Left ventricle myocardium superior (tissue), 1 donor: ENCODE measurements at places on chromosomes 6 and 20.

GRCh38 chr20:15179381-15179780, 842.0 kb upstream of the FLRT3 start:
- DNase-seq: peak; percentile 44

DNA sequence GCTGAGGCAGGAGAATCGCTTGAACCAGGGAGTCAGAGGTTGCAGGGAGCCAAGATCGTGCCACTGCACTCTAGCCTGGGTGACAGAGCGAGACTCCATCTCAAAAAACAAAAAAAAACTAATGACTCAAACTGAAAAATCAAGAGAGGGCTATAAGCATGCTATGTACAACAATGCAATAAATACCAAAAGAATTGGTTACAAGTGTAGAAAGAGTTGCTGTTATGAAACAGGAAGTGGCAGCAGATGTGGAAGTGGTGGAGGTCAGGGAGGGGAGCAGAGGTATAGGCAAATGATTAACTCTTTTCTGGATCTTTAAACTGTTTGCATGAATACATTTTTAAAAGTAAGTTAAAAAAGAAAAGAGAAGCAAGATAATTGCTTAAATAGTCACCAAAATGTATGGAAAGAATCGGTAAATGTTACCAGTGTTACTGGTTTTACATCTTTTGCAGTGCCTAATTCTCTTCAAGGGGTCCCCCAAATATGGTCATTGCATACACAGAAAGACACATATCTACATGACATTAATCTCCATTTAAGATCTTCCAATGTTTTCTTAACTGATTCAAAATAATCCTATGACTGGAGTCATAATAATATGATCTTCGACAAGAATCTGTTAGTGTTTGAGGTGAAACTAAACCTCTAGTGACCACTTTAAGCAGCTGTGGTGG, 15.0 kb downstream of the CALHM6 start:
- no peak for DNase-seq

DNA sequence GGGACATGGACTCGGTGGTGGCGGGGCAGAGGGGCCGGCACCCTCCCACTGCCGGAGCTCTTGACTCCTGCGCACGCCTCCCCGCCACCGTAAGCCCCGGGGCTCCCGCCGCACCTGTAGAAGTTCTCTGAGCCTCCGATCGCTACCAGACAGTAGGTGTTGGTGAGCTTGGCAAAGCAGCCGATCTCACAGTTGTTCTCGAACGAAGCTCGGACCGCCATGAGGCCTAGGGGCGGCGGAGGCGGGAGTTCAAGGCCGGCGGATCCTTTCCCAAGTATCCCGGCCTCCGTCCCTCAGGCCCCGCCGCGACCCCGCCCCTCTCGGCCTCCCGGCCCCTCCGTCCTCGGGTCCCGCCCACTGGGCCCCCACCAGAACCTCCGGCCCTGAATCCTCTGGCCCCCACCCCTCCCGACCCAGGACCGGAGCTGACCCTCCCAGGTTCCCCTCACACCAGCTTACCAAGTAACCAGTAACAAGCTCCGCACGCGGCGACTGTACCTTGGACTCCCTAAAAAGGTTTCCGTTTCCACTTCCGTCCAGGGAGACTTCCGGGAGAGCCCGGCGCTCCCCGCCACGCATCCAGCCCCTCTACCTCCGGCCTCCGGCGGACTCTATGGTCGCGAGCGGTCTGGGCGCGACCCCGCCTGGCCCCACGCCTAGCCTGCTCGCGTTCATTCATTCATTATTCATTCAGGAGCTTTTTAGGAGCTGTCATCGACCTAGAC, at the start of gene EIF6:
Gene EIF6 (minus strand): TSS at position 506 of the 725 bp plus-strand sequence. CDS start 285 bp downstream, at position 221.
- DNase-seq: peak; percentile 88

GRCh38 chr6:63573899-63574553, 1.7 kb downstream of the LOC128125822 start:
- DNase-seq: no peak

GRCh38 chr6:36666826-36667591, 11.5 kb upstream of the CDKN1A start:
- peak; percentile 84 for DNase-seq

DNA sequence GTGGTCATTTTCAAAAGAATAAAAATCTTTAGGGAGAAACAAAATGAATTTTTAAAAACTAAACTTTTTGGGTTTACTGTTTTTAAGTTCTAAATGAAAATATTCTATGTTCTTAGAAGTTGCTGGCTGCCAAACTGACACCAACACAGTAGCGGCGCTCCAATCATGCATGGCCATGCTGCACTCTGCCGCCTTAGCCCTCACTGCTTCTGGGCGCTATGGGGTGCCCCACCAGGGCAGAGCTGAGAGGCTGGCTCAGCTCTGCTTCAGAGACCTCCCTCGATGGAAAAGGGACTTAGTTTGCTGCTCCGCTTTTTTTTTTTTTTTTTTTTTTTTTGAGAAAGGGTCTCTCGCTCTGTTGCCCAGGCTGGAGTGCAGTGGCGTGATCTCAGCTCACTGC, 20.9 kb downstream of the EZR start:
- DNase-seq: no peak

DNA sequence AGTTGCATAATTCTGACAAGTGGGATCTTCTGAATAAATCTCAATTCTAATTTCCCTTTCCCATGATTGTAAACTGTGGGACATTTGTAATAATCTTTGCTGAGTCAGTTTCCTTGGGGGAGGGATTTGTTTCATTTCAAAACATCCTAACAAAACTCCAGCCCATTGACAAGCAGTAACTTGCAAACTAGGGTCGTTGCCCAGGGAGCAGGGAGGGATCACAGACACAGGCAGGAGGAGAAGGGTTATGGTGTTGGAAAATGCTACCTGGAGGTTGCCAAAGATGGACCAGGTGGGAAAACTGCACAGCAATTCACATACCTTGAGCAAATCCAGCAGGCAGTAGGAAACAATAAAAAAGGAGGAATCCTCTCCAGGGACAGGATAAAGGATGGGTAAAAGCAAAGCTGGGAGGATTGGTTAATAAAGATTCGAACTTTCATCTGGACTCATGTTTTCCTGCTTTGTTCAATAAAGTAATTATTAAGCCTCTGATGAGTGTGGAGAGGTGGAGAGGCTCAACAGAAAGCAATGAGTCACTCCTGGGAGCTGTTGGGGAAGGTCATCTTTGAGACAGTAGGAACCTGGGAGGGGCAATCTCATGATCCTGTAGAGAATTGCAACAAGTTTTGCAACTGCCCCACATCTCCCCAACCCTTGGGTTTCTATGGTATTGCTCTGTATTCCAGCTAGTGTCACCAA, 87.3 kb upstream of the AKIRIN2 start:
- DNase-seq: no peak

- no peak for DNase-seq
Observed at GRCh38 chr6:143901885-143902750, 37.8 kb downstream of the ZC2HC1B start.

- no peak for DNase-seq
Observed at GRCh38 chr6:41200901-41201763, at the start of gene TREML2. Gene TREML2 (minus strand): TSS chr6:41201149. CDS start chr6:41201008, 141 bp downstream.

DNA sequence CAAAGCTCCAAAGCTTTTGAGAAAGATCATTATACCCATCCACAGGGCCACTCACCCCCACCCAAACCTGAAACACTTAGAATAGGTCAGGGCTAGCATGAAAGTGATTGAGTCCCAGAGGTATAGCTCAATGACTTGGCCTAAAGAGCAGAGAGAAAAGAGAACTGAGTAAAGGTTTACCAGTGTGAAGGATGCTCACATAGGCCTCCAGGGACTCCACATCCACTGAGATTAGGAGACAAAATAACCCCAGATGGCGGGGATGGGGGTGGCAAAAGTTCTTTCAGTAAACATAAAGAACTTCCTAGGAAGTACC, 12.2 kb downstream of the SAYSD1 start:
- no peak for DNase-seq

DNA sequence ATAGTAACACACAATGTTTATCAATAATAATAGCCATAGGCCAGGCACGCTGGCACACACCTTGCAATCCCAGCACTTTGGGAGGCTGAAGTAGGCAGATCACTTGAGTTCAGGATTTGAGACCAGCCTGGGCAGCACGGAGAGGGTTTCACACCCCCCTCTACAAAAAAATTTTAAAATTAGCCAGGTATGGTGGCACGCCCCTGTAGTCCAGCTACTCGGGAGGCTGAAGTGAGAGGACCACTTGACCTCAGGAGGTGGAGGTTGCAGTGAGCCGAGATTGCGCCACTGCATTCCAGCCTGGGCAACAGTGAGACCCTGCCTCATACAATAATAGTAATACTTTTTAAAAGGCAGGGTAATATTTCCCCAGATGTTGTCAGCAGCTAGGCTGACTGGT, 7.9 kb upstream of the MAPRE1 start:
- no peak for DNase-seq

DNA sequence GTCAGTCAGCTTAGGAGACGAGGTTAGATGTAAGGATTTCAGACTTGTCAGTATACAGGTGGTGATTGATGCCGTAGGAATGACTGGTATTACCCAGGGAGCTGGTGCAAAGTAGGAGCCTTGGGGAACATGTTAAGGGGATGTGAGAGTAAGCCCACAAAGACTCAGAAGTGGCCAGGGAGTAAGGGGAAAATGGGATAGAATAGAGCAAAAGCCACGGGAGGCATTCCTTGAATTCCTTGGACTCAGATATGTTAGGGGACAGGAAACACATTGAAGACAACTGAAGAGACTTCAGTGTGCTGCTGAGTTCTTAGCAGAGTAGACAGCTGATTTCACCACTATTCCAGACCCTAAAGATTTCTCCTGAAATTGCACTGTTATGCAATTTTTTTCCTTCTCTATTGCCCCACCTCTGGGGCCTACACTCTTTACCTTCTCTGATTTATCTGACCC, 1.2 kb upstream of the ACAT2 start:
- DNase-seq: no peak

GRCh38 chr6:90088009-90088408, 193.7 kb downstream of the GJA10 start:
- no peak for DNase-seq

GRCh38 chr6:36297511-36297910, 27.7 kb downstream of the PNPLA1 start:
- no peak for DNase-seq

- no peak for DNase-seq
Observed at GRCh38 chr20:50277064-50277415, 86.4 kb downstream of the CEBPB start.

- peak; percentile 77 for DNase-seq
Observed at GRCh38 chr6:164151161-164152120, 736.9 kb downstream of the QKI start.

- DNase-seq: no peak
Observed at GRCh38 chr6:10960171-10960570, 73.3 kb downstream of the SYCP2L start.

DNA sequence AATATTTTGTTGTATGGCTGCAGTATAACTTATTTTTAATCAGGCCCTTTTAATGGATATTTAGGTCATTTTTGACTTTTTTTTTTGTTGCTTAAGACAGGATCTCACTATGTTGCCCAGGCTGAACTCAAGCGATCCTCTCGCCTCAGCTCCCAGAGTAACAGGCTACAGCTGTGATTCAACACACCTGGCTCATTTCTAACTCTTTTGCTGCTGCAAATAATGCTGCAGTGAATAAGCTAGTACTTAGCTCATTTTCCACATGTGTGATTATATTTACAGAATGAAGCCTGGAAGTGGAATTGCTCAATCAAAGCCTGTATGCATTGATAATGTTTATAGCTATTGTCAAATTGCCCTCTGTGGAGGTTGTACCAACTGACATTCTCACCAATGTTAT, 1.1 kb downstream of the GTSF1L start:
- no peak for DNase-seq

DNA sequence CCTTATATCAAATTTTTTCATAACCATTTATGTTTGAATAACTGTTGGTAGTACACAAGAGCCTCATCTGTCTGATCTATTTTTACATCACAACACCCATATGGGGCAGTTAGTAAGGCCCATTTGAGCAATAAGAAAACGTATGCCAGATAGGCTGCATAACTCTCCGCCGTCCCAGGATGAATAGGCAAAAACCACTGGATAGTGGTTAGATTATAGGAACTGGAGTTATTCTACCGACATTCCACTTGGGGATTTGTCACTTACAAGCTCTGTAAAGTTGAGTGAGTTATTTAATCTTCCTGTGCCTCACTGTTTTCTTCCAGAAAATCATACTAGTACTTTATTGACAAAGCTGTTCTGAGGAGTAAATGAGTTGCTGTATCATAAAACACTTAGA, 881.9 kb downstream of the QKI start:
- DNase-seq: no peak

GRCh38 chr20:31890646-31891045, 20.2 kb downstream of the TTLL9 start:
- no peak for DNase-seq

- no peak for DNase-seq
Observed at GRCh38 chr6:55568808-55569439, 10.1 kb downstream of the HMGCLL1 start.

- no peak for DNase-seq
Observed at GRCh38 chr6:10403385-10404106, 11.3 kb downstream of the TFAP2A start.

GRCh38 chr20:22909436-22909835, 125.7 kb upstream of the SSTR4 start:
- no peak for DNase-seq

DNA sequence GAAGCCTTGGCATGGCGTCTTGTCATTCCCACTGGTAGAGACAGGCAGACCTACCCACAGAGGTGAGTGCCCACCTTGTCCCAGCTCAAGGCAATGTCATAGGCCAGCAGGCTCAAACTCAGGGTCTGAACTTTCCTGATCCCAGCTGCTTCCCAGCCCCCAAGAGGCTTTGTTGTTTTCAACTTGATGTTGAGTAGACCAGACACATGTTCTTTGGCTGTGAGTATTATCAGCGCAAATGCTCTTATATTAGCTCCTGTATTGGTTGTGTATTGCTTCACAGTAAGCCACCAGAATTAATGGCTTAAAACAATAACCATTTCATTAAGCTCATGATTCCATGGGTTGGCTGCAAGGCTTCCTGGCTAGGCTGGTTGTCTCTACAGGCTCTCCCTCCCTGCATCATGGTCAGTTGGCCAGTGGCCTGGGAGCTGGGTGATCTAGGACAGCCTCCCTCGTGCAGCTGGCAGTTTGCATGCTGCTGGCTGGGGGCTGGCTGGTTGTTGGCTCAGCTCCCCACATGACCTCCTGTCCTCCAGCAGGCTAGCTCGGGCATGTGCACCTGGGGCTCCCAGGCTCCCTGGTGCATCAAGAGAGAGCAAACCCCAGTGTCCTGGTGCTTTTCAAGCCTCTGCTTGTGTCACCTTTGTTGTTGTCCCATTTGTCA, 21.6 kb downstream of the TOX2 start:
- no peak for DNase-seq

DNA sequence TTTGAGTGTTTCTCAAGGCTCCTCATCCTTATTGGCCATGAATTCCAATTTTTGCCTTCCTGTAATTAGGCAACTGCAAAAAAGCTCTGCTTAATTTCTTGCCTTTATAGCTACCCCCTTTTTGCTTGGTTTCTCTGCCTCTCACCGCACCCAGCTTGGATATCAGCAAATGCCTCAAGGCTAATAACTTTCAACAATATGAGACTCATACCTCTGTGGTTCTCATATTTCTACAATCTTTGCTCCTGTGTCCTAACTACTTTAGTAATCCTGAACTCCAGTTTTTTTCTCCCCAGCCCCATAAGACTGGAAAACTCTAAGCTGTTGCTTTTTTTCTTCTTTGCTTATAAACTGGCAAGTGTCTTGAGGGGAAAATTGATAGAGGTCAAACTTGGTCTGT, 88.8 kb downstream of the EYA2 start:
- DNase-seq: no peak

- no peak for DNase-seq
Observed at GRCh38 chr20:6630514-6630913, 137.0 kb upstream of the BMP2 start.

- no peak for DNase-seq
Observed at GRCh38 chr6:41622206-41622988, 15.9 kb upstream of the MDFI start.
